ENCODE measurements at places on chromosomes 1 and 21.

DNA sequence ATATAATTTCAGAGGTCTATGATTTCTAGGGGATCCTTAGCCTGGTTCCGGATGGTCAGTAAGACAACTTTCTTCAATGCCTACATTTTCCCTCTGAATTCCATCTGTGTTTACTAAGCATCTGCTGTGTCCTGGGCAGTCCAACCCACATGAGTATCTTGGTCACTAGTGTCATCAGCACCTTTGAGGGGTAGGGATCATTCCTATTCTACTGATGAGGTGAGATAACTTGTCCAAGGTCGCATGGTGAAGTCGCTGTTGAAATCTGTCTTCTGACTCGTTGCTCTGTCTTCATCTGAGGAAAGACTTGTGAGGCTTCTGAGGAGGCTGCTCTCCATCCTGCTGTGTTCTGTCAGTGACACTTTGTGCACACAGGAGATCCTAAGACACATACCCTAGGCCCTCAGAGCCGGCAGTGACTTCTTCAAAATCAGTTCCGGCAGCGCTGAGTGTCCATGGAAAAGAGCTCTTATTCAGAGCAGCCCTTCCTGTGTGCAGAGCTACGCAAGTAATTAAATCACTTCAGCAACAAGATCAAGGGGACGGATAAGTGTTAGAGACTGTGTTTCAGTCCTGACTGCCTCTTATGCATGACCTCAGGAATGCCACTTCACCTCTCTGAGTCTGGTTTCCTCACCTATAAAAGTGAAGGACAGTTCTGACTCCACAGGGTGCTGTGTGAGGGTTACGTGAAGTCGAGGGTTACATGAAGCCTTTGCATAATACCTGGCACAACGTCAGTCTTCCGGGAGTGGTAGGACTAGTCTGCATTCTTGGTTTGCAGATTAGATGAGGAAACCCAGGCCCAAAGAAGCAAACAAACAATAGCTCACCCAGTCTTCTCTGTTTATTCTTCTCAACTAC lies 28.4 kb downstream of the AK2 start:
- DNase-seq = no peak

- DNase-seq = no peak
Measured at GRCh38 chr1:221611656-221612046, 130.2 kb downstream of the DUSP10 start.

DNA sequence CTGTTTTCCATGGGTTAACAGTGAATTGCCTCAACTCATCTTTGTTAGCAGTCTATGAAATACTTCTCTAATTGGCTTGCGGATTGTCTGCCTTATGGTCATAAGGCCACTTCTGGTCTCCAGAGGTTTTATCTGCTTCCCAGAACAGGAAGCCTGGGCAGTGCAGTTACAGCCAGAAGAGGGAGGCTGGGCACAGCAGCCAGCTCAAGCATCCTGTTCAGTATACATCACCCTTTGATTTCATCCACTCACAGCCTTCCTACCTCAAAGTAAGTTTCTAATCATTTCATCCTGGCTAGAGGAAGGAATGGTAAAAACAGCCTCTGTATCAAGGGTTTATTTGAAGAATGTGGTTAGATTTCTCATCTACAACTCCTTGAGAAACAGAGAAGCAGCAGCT lies 311.5 kb upstream of the DEPDC1 start:
- no peak for DNase-seq

DNA sequence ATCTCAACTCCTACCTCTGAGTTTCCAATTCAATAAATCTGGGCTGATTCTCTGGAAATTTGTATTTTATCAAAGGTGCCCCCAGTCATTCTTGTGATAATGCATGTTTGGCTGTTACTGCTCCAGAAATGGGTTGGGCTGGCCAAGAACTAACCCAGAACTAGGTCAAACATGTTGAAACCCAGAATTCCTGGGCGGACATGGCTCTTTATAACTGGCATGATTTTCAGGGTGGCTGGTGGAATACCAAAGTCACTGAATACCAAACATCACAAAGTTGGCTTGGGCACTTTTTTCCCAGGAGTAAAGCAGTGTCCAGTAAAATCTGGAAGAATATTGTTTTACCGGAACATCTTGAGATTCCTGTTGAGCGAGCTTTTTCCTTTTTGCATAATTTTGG lies 89.4 kb upstream of the S1PR1 start:
- DNase-seq = no peak

DNA sequence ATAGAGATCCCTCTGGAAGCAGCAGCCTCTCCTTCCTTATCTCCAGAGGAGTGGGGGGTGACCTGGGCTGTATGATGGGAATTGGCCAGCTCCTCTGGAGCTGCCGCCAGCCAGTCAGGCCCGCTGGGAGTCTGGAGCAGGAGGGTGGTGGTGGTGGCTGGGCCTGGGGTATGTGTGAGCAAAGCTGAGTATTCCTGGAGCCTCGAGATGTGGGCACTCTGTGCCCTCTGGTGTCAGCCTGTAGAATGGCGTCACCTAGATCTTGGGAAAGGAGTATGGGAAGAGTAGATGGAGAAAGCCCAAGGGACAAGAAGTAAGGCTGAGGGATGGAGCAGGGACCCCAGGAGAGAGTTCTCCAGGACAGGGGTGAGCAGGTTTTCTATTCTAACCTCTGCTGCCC lies 16.0 kb downstream of the VANGL2 start:
- no peak for DNase-seq

DNA sequence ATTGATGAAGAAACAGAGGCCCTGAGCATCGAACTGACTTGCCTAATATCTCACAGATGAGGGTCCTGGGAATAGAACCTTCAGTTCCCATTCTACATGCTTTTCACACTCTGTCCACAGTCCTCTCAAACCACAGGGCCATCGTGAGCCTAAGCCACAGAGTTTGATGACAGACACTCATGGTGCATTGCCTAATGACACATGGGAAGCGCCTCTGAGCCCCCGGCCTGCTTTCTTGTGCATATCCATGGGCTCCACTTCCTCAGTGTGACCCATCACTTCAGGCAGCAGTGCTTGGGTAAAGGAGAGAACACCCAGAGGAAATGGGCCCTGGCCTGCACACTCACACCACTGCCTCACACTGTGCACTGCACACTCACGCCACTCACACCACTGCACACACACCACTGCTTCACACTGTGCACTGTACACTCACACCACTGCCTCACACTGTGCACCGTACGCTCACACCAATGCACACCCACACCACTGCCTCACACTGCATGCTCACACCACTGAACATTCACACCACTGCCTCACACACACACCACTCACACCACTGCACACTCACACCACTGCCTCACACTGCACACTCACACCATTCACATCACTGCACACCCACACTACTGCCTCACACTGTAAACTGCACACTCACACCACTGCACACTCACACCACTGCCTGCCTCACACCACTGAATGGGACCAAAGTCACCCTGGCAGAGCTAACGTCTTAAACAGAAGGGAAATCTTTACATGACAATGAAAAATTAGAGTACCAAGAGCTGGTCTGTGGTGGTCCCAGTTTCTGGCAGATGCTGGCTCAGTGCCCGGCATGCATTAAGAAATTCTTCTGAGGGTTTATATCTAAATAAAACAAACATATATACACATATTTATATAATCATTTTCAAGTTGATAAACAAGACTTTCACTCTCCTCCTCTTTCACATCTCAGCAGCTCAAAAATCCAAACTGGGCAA lies 53.0 kb downstream of the KANK4 start:
- no peak for DNase-seq

DNA sequence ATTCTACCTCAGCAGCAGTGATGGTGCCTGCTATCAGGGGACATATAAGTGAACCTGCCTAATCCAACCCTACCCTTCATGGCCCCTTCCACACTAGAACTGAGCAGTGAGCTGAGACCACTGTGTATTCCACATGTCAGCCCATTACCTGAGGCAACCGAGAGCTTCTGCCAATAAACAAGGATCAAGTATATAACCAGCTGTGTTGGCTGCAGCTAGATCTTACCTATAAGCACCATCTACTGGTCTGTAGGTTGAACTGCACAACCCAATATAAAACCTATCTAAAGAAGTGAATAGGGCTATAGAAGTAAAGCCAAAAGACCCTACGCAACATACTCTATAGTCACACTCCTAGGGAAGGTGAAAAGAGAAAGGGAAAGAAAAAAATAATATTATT lies 376.9 kb downstream of the HHIPL2 start:
- DNase-seq = peak; percentile 5

DNA sequence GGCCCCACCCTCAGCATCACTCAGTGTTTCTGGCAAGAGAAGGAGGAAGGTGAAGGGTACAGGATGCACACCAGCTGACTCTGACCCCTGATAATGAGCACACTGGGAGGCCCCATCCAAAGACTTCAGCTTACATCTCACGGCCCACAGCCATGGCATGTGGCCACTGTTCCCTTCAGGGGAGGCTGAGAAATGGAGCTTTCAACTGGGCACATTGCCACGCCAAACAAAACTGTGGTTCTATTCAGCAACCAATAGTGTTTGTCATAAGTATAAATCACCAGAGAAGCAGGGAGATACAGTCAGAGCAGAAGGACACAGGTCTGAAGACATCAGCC lies 12.7 kb upstream of the TRAF3IP3 start:
- no peak for DNase-seq

- DNase-seq = no peak
Measured at GRCh38 chr1:220207411-220207810, 64.8 kb downstream of the RAB3GAP2 start.

- DNase-seq = peak; percentile 31
Measured at GRCh38 chr21:36193200-36193599, 36.6 kb downstream of the DOP1B start.

DNA sequence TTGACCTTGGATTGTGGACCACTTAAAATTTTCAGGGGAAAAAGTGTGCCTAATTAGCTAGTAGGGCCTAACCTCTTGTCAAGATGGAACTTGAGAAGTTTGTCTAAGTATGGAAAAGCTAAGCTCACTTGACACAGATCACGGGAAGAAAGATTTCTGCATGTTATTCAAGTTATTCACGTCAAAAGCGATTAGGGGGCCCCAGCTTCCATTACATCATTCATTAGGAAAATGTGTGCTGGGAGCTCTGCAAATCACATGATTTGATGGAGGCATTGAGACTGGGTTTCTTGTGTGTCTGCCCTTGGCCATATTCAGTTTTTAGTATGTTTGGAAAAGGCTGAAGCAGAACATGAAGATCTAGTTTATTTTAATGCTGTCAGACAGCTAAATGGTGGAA lies 15.5 kb upstream of the POGZ start:
- no peak for DNase-seq

DNA sequence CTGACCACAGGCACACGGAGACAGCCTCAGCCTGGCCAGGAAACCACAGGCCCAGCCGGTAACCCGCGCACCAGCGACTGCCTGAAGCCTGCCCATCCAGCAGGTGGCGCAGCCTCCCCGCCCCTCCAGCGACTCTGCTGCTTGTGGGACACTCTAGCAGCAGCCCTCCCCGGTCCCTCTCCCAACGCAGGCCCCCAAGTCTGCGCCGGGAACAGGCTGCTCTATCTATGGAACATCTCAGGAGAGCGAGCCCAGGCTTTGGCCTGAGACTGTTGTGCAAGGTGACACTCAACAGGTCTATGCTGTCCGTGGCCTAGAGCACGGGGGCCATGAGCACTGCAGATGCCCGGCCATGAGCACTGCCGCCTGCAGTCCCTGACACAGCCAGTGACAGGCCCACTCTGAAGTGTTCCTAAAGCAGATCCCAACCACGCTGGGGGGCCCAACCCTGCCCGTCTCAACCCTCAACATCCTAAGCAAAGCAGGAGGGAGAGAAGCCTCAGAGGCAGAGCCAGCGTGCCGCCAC lies 28.4 kb downstream of the WDR4 start:
- DNase-seq = no peak

DNA sequence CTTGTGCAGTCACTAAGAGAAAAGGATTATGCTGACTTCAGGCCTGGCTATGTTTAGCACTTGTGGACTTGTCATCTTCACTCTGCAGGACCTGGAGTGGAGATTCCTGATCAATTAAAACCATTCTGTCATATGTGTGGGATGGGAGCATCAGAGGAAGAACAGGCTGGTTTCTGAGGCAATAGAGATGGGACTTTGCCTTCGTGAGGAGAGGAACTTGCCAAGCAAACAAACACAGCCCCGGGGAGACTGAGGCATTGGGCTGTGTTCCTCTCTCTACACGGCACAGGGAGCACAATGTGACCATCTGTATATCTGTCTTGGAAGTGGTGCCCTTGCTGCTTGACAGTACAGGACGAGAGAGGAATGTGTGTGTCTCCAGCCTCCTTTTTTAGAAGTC lies 23.1 kb downstream of the VASH2 start:
- no peak for DNase-seq

- no peak for DNase-seq
Measured at GRCh38 chr1:175853681-175854080, 110.3 kb upstream of the TNR start.

- DNase-seq = no peak
Measured at GRCh38 chr1:28160782-28161266, 15.7 kb downstream of the PTAFR start.

- DNase-seq = no peak
Measured at GRCh38 chr1:94528299-94528698, 13.3 kb downstream of the F3 start.

DNA sequence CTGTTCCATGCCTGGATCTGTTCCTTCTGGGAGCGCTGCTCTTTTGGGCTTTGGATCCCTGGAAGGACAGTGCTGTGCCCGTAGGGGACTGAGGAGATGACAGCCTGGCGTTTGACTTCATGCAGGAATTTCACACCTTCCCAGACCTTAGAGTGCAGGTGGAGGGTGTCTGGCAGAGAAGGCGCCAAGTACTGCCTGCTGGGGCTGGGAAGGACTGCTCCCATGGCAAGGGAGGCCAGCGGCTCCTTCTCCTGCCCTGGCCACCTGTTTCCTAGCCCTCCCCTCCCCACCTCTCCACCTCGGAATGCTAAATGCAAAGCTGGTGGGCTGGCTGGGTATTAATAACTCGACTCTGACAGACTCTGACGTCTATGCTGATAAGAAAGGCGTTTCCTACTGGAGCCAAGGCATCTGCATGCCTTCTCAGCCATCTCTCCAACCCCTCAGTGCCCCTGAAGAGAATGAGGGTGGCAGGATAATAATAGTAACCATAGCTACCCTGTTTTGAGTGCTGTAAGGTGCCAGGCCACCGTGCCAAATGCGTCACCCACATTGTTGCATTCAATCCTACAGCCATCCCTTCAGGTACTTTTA lies 17.5 kb upstream of the PDIK1L start:
- DNase-seq = no peak

- no peak for DNase-seq
Measured at GRCh38 chr1:44634606-44635189, 39.6 kb downstream of the TMEM53 start.

GRCh38 chr1:204647114-204647804 lies 38.3 kb downstream of the LRRN2 start:
- peak; percentile 3 for DNase-seq
